ENCODE measurements at places on chromosomes 2 and 18.

- DNase-seq = no peak
These were observed 13.3 kb downstream of the TUBB6 start for GRCh38 chr18:12321333-12321732.

GRCh38 chr2:180999274-180999964 lies 19.0 kb downstream of the UBE2E3 start:
- DNase-seq = no peak

- DNase-seq = no peak
These were observed 228.3 kb upstream of the RAB12 start for GRCh38 chr18:8380926-8381325.

- DNase-seq = no peak
These were observed 132.2 kb upstream of the GULP1 start for GRCh38 chr2:188159484-188159883.

DNA sequence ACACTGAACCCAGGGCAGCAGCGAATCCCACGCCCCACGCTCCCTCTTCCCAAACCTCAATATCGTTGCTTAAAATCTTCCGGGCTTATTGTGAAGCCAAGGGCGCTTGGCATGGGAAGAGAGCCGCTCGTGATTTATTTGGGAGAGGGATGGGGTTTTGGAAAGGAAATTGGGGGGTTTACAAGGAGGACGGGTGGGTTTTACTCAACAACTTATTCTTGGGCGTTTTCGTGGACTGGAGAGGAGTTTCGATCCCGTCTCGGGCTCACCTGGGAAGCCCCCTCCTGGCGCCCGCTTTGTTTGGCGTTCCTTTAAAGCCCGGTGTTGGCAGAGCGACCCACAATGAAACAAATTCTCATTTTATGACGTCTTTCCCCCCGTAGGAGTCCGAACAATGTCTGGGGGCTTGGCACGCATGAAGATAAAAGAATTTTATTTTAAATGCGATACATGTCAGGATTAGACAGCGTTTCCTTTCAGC lies 135.3 kb downstream of the INSIG2 start:
- no peak for DNase-seq

DNA sequence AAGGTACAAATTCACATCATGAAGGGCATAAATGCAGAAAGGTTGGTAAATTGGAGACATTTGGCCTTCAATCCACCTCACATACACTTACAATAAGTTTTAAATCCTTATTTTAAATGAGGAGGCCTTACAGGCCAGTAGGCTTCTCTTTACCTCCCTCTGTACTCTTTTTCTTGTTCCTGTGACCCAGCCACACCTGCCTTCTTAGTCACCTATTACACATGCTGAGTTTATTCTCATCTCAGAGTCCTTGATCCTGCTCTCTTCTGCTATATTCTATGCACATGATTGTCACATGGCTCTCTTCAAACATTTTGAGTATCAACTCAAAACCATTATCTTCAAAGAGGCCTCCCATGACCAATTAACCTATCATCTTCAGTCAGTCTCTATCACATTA lies 491.5 kb downstream of the SATB2 start:
- no peak for DNase-seq

DNA sequence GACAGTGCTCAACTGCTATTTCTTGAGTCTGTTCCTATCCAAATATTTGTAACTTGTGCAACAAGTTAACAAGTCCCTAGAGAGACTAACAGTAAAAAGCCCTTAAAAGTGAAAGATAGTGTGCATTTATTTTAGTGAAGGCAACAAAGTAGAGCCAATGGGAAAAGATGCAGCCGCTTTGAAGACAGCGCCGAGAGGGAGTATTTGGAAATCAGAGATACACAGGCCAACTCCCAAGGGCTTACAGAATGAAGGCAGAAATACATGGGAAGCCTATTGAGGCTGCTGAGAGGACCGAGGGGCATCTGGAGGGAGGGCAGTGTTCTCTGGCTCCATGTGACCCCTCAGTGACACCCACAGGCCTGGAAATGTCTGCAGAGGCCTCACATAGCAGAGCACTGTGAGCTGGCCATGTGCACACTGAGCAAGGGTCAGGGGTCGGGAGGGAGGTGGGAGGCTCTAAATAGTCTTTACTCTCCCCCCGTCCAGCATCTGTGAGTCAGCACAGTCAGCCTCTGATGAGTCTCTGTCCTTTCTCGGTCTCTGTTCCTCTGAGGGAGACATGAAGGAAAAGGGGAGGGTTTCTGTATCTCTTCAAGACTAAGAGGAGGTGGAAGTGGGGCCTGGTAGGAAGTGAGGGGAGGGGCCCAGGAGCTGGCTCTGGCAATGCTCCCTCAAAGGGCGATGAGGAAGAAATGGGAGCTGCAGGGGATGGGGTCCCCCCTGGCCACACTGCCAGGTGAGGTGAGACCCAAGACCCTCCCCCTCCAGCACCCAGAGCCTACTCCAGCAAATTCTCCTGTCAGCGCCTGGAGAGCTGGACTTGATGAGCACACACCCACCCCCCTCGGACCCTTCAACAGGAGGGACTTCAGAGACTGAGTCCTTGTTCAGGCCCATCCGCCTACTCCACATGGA lies 133.6 kb downstream of the SP3 start:
- no peak for DNase-seq

DNA sequence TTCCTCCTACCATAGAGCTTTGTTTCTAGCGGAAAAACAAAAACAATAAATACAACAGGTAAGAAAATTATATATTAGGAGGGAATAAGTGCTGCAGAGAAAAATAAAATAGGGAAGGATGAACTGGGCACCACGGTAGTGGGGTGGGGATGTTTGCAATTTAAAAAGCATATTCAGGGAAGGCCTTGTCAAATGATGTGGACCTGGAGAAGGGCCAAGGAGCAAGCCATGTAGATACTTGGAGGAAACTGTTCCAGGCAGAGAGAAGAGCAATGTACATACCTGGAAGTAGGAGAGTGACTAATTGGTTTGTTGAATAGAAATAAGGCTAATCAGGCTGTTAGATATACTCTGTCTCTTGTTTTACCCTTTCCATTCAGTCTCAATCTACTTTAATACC lies 136.5 kb downstream of the ROCK1 start:
- no peak for DNase-seq

DNA sequence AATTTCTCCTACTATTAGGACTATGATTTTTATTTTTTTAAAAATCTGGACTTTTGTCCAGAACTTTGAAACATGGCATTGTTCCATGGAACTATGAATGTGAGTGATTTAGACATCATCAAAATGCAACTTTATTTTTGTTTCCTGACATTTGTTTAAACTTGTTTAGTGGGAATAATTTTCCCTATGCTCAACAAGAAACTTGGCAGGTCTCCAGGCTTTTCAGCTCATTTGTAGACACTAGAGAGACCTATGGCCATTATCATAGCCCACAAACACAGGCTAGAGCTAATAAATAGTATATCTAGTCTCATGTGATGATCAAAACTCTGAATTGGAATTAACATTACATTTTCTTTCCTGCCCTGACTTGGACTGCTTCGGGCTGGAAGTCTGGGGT lies 145.1 kb upstream of the CELF4 start:
- no peak for DNase-seq
